ENCODE measurements at places on chromosomes 3 and 15. TPM values are rescaled to one million over a fixed set of nuclear protein-coding genes. Genes with fewer than 3 reads are reported as not detected.

ELL3 gene
- 1.2 TPM for total RNA-seq

RTP3 gene
- total RNA-seq = not detected

GCHFR gene
- total RNA-seq = 30.6 TPM

CDHR4 gene
- total RNA-seq = not detected

ALDH1A3 gene
- 141 TPM for total RNA-seq

ACSBG1 gene
- not detected for total RNA-seq

BSN gene
- total RNA-seq = 0.29 TPM

CFAP100 gene
- not detected for total RNA-seq

TMEM207 gene
- total RNA-seq = not detected

WDR49 gene
- total RNA-seq = not detected

TRIM59 gene
- 5.1 TPM for total RNA-seq

ZBTB38 gene
- total RNA-seq = 45.6 TPM

RBPMS2 gene
- not detected for total RNA-seq

EFL1 gene
- total RNA-seq = 21.6 TPM

MEX3B gene
- 6.1 TPM for total RNA-seq

CLK3 gene
- total RNA-seq = 55.2 TPM

SHC4 gene
- 0.24 TPM for total RNA-seq

STRA6 gene
- 30.8 TPM for total RNA-seq

FAM174B gene
- total RNA-seq = 3.4 TPM

PAQR5 gene
- total RNA-seq = 0.91 TPM

TRIM42 gene
- not detected for total RNA-seq

GOLGA8G gene
- total RNA-seq = not detected

ITPKA gene
- 5.0 TPM for total RNA-seq

ONECUT1 gene
- total RNA-seq = not detected

HTR3E gene
- not detected for total RNA-seq

CYP1A2 gene
- not detected for total RNA-seq

OCA2 gene
- total RNA-seq = not detected

CLRN1 gene
- not detected for total RNA-seq

STXBP5L gene
- total RNA-seq = 0.09 TPM

TJP1 gene
- 29.4 TPM for total RNA-seq

TMEM45A gene
- total RNA-seq = 24.5 TPM

ADGRG7 gene
- not detected for total RNA-seq

LDHAL6B gene
- total RNA-seq = not detected

TERC gene
- 101 TPM for total RNA-seq

AGTR1 gene
- total RNA-seq = not detected

ZPLD1 gene
- total RNA-seq = not detected

DPPA2 gene
- 0.68 TPM for total RNA-seq

MME gene
- 1.5 TPM for total RNA-seq

CLDN18 gene
- not detected for total RNA-seq

CKMT1A gene
- 2.2 TPM for total RNA-seq

PIERCE2 gene
- total RNA-seq = 1.3 TPM

HRG gene
- not detected for total RNA-seq

TMEM212 gene
- total RNA-seq = not detected

PLIN1 gene
- 0.29 TPM for total RNA-seq
